ENCODE measurements at places on chromosomes 1 and 21.

DNA sequence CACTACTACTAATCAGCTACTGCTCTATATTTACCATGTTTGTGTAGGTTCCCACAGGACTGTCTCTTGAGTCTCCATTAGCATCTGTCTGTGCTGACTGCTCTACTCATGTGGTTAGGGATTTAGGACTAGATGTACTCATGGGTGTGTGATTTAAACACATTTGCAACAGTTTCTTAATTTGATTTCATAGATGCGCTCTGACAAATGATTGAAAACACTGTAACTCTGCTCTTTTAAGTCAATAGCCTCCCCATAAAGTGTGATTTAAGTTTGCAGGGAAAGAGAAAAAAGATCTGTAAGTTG lies 809.3 kb downstream of the NCAM2 start:
- no peak for DNase-seq

DNA sequence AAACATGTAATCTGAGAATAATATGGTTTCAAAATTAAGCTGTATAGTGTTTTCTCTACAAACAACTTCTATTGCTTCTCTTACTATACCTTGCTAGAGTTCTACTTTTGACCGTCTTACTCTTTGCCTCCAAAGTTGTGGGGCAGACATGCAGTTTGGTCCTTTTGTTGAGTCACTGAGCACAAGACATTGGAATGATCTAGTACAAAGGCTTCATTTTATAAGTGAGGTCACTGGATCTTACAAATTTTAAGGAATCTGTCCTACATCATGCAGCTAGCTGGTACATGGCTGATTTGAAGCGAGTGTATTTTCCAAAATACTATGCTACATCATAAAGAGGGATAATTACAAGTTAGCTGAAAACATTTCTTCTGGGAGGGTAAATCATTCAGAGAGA lies 28.8 kb downstream of the OR10J1 start:
- no peak for DNase-seq

- no peak for DNase-seq
These were observed 62.8 kb downstream of the RHOU start for GRCh38 chr1:228798035-228798434.

DNA sequence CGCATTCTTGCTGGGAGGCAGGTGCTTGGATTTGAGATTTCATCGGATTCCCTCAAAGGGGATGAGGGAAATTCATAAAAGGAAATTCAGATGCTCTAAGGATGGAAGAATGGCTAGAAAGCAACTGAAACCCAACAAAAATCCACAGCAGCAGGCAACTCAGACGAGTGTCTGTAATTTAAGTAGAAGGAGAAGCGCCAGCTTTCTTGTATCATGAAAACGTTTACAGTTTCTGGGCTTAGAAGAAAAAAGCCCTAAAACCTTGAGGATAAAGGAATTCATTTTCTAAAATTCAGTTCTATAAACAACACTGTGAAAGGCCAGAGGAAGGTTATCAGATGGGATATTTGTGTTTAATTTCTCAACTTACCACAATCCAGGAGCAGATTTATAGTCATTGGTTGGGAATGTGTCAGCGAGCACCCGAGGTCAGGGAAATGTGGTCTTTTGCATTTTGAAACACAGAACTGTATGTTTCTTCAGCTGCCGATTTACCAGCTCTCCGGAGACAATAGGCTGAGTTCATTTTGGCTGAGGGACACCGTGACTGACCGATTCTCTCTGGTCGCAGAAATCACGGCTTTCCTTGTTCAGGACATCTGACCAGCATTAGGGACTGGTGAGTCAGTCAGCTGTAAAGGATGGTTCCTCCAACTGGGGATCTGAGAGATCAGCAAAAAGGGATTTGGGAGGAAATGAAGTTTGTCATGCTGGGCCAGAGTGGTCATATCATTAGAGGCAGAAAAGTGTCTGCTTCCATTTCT lies 111.6 kb upstream of the ERRFI1 start:
- DNase-seq = no peak

DNA sequence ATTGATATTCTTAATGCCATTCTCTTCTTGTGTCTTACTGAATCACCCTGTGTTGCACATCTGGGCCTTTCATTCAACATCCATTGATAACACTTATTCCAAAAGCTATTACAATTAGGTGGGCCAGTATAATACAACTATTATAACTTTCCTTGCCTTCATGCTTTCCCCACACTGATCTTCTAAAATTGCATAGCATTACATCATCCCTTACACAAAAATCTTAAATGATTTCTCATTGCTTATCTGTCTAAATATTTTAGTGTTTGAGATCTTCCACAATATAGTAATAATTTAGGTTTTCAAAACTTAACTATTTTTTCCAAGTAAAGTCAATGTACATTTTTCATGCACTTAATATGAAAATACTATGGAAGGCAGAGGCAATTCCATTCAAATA lies 1634.1 kb downstream of the PLA2G4A start:
- no peak for DNase-seq

- no peak for DNase-seq
These were observed 478 bp upstream of the PRDM2 start for GRCh38 chr1:13699510-13699909.

DNA sequence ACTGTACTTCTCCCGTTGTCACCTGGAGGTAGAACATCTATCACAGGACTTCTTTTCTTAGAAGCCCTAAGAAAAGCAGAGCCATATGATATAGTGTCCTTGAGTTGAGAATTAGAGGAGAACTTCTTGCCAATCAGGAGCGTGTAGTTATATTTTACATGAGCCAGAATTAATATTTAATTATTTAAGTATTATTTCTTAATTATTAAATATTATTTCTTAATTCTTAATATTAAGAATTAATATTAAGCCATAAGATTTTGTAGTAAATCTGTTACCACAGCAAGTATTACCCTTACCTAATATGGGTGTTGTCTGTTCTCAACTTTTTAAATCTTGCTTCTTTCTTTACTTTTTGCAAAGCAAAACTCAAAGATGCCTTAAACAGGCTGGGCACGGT lies 10.2 kb upstream of the APCS start:
- no peak for DNase-seq

DNA sequence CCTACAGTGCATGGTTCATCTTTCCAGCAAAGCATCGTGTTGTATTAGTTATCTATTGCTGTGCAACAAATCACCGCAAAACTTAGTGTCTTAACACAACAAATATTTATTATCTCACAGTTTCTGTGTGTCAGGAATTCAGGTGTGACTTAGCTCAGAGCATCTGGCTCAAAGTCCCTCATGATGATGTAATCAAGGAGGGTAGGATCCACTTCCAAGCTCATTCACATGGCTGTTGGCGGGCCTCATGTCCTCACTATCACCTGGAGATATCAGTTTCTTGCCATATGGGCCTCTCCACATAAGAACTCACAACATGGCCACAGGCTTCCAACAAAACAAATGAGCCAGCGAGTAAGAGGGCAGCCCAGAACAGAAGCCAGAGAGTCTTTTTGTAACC lies 135.6 kb upstream of the GJB5 start:
- no peak for DNase-seq

GRCh38 chr1:7702365-7702764 lies 68.7 kb upstream of the VAMP3 start:
- no peak for DNase-seq

DNA sequence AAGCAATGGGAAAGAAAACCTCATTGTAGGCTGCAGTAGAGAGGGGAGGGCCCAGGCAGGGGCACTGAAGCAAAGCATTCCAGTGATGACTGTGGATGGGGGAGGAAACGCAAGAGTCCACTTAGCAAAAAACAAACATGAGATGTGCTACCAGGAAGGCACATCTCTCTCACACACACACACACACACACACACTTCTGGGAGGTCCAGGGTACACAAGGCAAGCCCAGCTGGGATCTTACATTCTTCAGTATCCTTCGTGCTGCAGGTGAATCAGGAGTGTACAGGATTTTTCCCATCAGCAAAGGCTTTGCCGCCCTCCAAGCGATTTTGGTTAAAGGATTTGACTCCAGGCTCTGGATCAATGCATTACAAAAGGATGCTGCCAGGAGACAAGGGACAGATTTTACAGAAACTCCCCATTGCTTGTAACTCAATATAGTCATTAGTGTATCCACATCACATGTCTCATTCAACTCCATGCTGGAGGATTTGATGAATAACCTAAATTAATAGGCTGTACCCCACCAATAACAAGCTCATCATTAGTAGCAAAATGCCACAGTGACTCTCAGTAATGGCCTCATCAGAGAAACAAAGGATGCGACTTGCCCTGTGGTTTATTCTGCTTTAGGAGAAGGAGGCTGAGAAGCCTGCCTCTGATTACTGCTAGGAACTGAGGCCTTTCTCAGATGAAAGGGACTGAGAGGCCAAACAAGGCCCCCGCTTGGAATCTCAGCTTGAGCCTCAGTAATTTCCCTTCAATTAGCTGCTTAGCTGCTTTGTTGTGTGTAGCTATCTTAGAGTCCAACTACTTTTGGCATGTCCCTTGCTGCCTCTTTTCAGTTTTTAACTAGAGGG lies 41.6 kb downstream of the ABCA4 start:
- no peak for DNase-seq

DNA sequence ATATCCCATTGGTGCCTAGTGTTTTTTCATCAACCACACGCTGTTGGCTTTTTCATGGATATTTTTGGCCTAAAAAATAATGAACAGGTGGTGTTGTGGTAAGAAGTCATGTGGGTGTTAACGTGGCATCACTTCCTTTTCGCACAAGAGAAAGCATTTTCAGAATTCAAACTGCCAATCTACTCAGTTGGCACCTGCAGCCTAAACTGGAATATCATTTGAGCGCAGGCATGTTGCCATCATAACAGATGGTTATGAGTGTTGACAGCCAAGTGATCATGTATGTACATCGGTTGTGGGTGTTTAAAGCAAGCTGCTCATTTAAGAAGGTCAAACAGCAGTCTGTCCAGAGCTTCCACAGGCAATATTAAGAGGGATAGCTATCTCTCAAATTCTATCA lies 1963.0 kb downstream of the NCAM2 start:
- DNase-seq = no peak

GRCh38 chr1:96340686-96341085 lies 380.9 kb upstream of the PTBP2 start:
- DNase-seq = no peak

DNA sequence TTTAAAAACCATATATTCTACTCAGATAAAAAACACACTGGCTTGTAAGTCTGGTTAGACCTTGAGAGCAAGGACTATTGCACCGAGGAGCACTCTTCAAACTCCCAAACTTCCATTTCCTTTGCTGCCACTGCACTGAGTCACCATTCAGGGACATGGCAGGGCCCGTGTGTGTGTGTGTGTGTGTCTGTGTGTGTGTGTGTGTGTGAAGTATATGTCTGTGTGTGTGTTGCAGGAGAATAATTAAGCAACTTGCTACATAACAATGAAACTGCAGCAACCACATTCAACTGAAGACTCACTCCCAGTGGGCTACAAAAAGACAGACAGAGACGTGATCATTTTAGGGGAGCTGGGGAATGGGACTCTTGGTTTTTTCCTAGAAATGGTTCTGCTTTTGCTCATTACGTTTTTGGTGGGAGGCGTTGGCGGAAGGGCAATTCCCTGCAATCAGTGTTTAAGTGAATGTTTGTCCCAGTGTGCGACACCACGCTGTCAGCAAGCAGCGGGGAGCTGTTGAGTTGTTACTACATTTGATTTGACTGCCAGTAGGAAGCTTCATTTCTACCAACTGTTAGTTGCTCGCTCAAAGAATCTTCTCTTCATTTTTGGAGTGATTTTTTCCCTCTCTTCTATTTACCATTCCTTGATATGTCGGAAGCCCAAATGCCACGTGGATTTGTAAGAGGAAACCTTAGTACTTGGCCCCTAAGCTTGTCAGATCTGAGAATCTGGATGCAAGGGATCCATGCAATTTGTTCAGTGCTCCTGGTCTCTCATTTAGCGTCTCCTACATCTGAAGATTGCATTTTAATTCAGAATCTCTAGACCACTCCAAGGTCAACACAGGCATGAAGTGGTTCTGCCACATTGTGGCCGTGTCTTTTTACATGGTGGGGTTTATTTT lies 36.1 kb downstream of the ESRRG start:
- no peak for DNase-seq

- no peak for DNase-seq
These were observed 16.7 kb downstream of the AMPD2 start for GRCh38 chr1:109636201-109636952.

DNA sequence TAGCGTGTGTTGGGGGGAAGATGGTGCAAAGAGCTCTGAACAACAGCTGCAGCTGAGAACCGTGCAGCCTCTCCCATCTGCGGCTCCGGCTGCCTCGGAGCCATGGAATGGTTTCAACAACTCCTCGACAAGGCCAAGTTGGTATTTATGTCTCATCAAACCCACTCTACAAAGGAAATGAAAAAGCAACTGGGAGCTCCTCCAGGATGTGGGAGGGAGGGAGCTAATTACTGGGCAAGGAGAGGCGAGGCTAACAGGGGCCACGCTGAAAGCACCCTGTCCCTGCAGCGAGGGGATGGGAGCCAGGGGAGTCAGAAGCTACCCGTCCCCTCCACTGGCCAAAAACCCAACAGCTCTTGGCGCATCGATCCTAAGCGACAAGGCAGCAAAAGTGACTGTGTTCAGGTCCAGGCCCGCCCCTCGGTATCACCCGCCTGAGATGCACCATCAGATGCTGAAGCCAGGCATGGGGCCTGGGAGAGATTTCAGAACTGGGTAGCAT lies 63.1 kb downstream of the ACOT7 start:
- peak; percentile 61 for DNase-seq

DNA sequence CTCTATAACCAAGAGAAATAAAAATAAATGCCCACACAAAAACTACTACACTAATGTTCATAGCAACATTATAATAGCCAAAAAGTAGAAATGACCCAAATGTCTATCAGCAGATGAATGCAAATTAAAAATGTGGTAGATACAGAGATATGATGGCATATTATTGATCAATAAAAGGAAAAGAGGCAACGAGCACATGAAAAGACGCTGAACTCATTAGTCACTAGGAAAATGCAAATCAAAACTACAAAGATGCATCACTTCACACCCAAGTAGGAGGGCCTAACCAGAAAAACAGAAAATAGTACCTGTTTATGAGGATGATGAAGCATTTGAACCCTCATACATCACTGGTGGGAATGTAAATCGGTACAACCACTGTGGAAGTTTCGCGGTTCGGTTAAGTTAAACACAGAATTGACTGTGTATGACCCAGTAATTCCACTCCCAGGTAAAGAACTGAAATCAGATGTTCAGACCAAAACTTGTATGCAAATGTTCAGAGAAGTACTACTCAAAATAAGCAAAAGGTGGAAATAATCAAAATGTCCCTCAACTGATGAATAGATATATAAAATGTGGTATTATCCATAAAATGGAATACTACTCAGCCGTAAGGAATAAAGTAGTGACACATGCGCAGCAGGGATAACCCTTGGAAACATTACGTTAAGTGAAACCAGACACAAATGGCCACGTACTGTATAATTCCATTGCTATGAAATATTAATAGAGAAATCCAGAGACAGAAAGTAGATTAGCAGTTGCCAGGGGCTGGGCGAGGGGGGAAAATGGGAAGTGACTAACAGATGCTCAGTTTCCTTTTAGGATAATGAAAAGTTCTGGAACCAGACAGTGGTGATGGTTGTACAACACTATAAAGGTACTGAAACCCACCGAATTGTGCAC lies 3.1 kb downstream of the USP48 start:
- no peak for DNase-seq
